Renal cortex interstitium (tissue), 15 donors: ENCODE measurements at places on chromosomes 7 and 10.

GRCh38 chr10:30438021-30438850 is 4.3 kb downstream of the MAP3K8 start:
- no peak for DNase-seq

GRCh38 chr10:62631241-62631640 is 173.3 kb upstream of the ADO start:
- no peak for DNase-seq

GRCh38 chr7:101125989-101126650 is 784 bp upstream of the SERPINE1 start:
- DNase-seq = no peak

DNA sequence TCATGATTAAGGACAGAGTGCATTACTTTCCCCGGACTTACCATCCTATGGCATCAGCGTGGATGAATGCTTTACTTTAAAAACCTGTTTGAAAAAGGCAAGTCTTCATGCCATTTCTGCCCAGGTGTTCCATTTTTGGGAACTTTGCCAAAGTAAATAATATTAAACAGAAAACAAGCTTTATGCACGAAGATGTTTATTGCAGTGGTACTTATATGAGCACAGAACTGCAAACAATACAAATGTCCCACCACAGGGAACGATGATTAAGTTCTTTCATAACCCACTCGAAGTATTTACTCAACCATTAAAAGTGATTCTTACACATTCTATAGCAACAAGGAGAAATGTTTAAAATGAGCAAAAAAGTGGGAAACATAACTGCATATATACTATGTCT is 109.7 kb upstream of the GDF10 start:
- DNase-seq = no peak
